ENCODE measurements at places on chromosomes 11 and 22. TPM values are rescaled to one million over a fixed set of nuclear protein-coding genes. Genes with fewer than 3 reads are reported as not detected.
A peak's percentile ranks its signal among the peaks of the same experiment; 100 is the strongest.

DNA sequence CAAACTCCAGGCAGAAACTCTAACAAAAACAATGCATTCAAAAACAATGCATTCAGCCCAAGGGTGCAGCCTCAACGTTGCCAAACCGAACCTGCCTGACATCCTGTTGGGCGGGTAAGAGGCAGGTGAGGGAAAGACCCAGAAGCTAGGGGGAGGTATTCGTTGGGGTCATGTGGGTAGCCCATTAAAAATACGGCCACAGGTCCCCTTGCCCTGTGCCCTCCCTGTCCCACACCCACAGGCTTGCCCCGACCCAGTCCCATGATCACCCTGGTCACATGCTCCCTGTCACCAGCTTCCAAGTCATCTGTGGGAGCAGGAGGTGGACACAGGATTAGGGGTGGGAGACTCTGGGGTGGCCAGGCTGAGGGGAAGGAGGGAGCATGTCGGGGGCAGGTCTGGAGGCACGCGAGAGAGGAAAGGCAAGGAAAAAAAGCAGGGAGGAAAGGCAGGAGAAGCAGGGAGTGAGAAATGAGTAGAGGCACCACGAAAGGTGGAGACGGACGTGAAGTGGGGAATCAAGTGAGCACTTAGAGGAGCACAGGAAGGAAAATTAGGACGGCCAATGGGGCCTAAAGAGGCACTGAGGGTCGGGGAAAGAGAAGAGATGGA lies 683 bp downstream of the PLA2G6 start:
- no peaks in the 10 kb centered on the region for H3K27me3 ChIP-seq
- no peaks in the 10 kb centered on the region for H3K36me3 ChIP-seq
- H3K4me1 ChIP-seq = no peaks in the 10 kb centered on the region
- H3K4me3 ChIP-seq = peak overlapping the region; percentile 64
- no peak for DNase-seq
- H3K27ac ChIP-seq = peak overlapping the region; percentile 79

CASP5 gene
- not detected for total RNA-seq

DNA sequence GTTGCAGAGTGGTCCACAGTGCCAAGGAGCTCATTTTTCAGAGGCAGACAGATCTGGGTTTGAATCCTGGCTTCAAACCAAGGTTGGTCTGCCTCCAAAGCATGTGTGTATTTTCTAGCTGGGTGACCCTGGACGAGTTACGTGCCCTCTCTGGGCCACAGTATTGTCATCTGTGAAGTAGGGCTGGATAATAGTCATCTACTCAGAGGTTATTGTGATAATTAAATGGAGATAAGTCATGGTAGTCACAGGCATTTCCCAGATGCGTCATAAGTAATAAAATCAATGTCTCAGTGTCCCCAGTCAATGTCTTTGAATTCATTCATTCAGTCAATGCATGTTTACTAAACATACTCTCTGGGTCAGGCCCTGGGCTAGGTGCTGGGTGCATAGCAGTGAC lies 8.6 kb downstream of the OMP start:
- no peak for DNase-seq
- no peaks in the 10 kb centered on the region for H3K27me3 ChIP-seq
- H3K4me1 ChIP-seq = no peaks in the 10 kb centered on the region
- no peaks in the 10 kb centered on the region for H3K36me3 ChIP-seq
- no peak overlapping the region for H3K27ac ChIP-seq
- H3K4me3 ChIP-seq = no peak overlapping the region

GRCh38 chr11:22798901-22799300 lies 30.7 kb downstream of the SVIP start:
- H3K4me3 ChIP-seq = no peak overlapping the region
- H3K36me3 ChIP-seq = no peaks in the 10 kb centered on the region

DNA sequence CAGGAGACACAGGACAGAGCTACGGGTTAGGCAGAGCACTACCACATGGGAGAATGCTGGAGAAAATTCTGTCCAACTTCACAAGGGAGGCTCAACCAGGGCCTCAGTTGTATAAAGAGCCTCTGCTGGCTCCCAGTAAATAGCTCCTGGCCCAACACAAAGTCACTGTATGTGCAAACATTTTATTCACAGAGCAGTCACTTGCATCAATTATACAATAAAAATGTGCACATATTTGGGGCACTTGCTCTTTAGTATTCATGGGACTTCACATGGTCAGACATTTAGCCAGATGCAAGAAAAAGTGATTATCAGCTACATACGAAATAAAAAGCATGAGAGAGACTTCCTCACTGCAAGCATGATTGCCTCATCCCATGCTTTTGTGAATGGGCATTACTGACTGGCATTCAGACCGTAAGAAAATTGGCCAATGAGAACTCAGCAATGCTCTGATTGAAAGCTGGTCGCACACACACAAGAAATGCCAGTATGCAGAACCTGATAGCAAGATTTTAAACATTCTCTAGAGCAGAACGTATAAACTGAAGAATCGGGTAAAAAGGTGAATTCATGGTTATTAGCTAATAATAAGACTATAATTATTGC lies 39.4 kb downstream of the BLID start:
- peaks cover 2% of the 10 kb centered on the region for H3K4me1 ChIP-seq
- no peaks in the 10 kb centered on the region for H3K27me3 ChIP-seq
- no peak overlapping the region for H3K4me3 ChIP-seq
- no peak overlapping the region for H3K27ac ChIP-seq
- no peaks in the 10 kb centered on the region for H3K36me3 ChIP-seq
- DNase-seq = no peak

GRCh38 chr11:71454470-71455113 lies 1.6 kb downstream of the NADSYN1 start:
- no peak overlapping the region for H3K4me3 ChIP-seq
- H3K27me3 ChIP-seq = no peaks in the 10 kb centered on the region
- peaks cover 24% of the 10 kb centered on the region for H3K4me1 ChIP-seq
- H3K27ac ChIP-seq = no peak overlapping the region
- peak; percentile 46 for DNase-seq
- H3K36me3 ChIP-seq = peaks cover 47% of the 10 kb centered on the region

Data from sigmoid colon (tissue), 7 donors.